ENCODE measurements at places on chromosomes 5 and 9.

DNA sequence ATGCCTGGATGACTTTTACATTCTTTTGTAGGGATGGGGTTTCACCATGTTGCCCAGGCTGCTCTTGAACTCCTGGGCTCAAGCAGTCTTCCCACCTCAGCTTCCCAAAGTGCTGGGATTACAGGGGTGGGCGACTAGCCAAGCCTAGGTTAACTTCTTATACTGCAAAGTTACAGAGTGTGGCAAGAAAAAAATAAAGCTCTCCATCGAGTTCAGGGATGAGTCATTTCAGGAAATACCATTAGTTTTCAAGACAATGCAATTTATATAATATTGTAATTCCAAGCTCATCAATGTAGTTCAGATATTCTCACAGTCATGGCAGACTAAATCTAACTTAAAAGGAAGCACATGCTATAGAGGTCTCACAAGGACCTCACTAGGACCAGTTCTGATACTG is 11.5 kb upstream of the ABO start:
- no peak for DNase-seq

GRCh38 chr9:113482991-113483675 is 19.6 kb downstream of the RGS3 start:
- no peak for DNase-seq

- no peak for DNase-seq
These were observed at the start of gene GABRB2 for GRCh38 chr5:161546470-161547301. Gene GABRB2 (minus strand): TSS chr5:161546725. CDS start chr5:161546643, 82 bp downstream.

DNA sequence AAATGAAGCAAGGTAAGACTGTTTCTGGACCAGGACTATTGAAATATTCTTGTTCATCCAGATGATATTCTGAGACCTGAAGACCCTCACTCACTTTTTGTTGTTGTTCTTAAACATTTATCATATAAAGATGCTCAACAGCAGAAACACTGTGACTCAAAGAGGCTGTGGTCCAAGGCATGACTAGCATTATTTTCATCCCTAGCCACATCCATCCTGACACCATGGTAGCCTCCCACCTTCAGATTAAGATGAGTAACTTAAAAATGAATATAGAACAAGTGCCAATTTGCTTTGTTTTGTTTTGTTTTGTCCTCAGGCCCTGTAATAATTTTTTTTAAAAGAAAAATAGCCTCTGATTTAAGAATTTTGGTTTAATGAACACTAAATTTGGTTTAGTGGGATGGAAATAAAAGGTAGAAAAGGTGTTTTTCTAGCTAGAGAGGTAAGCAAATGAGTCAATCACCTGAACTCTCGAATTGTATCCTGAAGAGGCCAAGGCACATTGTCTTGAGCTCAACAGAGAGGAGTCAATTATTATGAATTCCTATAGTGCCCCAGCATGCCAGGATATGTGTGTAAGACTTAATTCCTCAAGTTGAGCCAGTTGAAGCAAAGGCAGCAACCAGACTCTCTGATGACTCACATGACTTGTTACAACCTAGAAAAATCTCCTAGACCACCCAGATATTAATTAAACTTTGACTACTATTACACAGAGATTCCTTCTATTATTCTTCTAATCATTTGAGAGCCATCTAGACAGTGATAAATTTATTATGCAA is 380.1 kb upstream of the TUSC1 start:
- DNase-seq, result no peak

DNA sequence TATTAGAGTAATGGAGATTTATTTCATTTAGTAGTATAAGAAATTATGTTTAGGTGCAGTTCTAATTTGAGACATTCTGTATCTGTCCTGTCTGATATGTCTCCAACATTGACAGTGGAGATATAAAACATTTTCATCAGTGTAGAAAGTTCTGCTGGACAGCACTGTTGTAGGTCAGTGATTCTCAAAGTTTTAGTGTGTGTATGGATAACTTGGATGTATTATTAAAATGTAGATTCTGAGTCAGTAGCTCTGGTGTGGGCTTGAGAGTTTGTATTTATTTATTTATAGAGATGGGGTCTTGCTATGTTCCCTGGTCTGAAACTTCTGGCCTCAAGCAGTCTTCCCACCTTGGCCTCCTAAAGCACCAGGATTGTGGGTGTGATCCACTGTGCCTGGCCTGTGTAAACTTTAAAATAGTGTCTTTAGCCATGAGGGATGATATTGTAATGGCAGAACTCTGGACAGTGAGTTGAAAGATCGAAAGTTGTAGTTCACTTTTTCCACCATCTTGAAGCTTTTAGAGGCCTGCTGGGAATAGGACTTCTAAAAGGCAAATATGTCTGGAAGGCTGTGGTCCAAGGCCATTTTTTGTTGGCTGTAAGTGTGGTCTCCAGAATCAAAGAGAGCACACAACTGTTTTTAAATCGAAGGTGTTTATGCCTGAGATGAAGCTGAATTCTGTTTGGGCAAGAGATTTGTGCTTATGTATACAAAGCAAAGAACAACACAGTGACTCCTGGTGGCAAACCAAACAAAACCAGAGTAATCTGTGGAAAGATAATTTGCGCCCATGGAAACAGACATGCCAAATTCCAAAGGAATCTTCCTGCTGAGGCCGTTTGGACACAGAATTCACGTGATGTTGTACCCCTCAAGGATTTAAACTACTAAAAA is 12.4 kb downstream of the UBAP1 start:
- no peak for DNase-seq

GRCh38 chr5:90944116-90944515 is 385.5 kb downstream of the ADGRV1 start:
- no peak for DNase-seq

DNA sequence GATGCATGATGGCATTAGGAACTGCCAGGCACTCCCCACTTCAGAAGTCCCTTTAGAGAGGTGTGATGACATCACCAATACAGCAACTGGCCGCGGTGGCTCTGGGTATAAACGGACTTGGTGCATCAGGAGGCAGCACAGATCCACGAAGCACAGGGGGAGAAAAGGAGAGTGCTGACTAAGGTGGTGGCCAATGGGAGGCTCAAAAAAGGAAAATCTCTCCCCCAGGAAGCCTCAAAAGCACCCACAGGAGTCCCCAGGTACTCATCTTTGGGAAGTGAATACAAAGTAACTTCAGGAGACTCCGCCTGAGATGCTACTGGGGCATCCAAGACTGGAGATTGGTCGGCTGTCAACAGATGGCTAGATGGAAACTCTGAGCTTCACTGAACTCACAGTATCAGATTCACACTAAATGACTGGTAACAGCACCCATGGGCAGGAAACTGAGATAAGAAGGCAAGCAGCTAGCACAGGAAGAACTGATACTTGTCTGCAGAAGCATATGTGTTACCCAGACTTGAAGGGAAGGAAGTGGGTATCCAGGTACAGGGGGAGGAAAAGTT is 7.6 kb downstream of the TTC39B start:
- DNase-seq, result no peak

Data from stimulated activated CD8-positive, alpha-beta memory T cell treated with anti-CD3 and anti-CD28 coated beads, Interleukin-4, amount 100 ng/mL, for 4 hours (primary cell).